ENCODE measurements at places on chromosomes 7 and 10. TPM values are rescaled to one million over a fixed set of nuclear protein-coding genes. Genes with fewer than 3 reads are reported as not detected.
A peak's percentile ranks its signal among the peaks of the same experiment; 100 is the strongest.

LEP gene
- total RNA-seq, result 1.3 TPM

OR9A2 gene
- 0.82 TPM for total RNA-seq

- DNase-seq, result peak; percentile 25
Observed at GRCh38 chr7:38629651-38630510, 1.3 kb downstream of the AMPH start.

DNA sequence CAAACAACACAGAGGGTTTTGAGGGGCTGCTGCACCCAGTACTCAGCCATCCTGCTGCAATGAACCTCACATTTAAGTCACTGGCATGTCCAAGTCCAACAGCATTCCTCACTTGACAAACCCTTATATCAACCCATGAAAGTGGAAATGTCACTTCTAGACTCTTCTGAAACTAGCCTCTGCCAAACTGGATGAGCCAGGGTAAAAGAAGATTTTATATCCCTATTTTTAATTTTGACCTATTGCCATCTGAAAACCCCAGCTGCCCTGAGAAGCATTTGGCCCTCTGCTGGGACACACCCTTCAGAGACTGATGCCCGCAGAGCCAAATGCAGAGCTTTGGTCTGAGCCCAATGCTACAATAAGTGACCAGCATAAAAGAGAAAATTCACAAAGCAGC lies 201.1 kb downstream of the ANK3 start:
- no peak for DNase-seq

CYP3A4 gene
- total RNA-seq, result not detected

DNA sequence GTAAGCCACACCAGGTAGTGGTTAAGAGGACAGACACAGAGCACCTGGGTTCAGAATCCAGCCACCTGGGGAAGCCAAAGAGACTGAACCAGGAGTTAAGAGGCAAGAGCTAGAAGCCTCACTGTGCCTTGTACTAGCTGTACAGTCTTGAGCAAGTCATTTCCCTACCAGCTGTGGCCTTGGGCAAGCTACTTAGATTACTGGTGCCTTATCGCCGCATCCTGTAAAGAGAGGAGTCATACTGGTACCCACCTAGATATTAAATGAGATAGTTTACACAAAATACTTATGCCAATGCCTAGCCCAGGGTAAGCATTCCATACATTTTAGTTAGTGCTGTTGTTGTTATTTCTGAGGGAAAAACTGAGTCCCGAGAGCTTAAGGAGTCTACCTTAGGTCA lies 47.7 kb downstream of the HABP2 start:
- DNase-seq, result no peak

Measured in lung (tissue), 17 donors.